ENCODE measurements at places on chromosomes 11 and 22. TPM values are rescaled to one million over a fixed set of nuclear protein-coding genes. Genes with fewer than 3 reads are reported as not detected.

- no peak for DNase-seq
Measured at GRCh38 chr22:42770941-42771647, 50.4 kb upstream of the A4GALT start.

GRCh38 chr11:46001448-46001914 lies 79.0 kb downstream of the LARGE2 start:
- DNase-seq, result no peak

The CATSPER1 gene
- total RNA-seq, result not detected

The CREB3L1 gene
- 5.4 TPM for total RNA-seq

- peak; percentile 73 for DNase-seq
Measured at GRCh38 chr11:46695345-46696211, 4.8 kb downstream of the ARHGAP1 start.

The FAR1 gene
- total RNA-seq, result 38.0 TPM

DNA sequence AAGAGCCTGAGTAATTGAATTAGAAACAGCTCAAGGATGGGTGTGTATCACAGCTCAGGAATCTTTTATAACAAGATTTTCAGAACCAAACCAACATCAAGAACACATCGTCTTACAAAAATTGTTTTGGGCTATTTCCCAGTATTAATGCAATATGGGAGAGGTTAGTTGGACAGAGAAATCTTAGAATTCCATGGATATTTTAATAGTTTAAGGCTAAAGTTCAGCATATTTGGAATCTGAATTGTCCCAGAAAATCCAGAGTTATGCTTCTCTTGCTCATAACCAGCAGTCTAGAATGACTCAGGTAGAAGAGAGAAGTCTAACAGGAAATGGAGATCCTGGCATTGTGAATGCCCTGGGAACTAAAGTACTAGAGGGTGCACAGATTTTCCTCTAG lies 74.6 kb downstream of the ADM start:
- DNase-seq, result no peak

GRCh38 chr11:125448136-125448535 lies 47.9 kb downstream of the FEZ1 start:
- DNase-seq, result peak; percentile 15

GRCh38 chr11:132099692-132100091 lies 729.3 kb downstream of the NTM start:
- DNase-seq, result peak; percentile 31

GRCh38 chr11:94184362-94184761 lies 55.7 kb downstream of the PANX1 start:
- no peak for DNase-seq
